ENCODE measurements at places on chromosomes 2 and 18.

DNA sequence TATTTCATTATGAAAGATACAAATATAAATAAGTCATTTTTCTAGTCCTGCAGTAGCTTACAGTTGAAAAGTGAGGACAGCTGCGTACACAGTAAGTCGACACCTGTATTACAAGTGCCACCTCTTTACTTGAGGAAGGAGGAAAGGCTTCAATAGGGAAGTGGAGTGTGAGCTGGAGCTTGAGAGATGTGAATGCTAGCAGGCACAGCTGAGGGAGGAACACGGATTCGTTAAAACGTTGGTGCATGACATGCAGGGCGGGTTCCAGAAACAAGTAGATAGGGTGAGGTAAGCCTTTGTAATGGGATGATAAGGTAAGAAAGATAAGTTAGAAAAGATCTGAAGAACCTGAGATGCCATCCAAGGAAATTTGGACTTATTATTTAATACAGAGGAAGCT lies 98.1 kb upstream of the CSRNP3 start:
- no peak overlapping the region for H3K4me3 ChIP-seq
- H3K27me3 ChIP-seq = no peaks in the 10 kb centered on the region
- DNase-seq = no peak
- H3K36me3 ChIP-seq = no peaks in the 10 kb centered on the region

GRCh38 chr2:3293221-3293620 lies 84.4 kb downstream of the EIPR1 start:
- no peak overlapping the region for H3K4me3 ChIP-seq
- no peaks in the 10 kb centered on the region for H3K36me3 ChIP-seq
- no peak for DNase-seq

- H3K4me3 ChIP-seq = peak overlapping the region; percentile 99
- H3K36me3 ChIP-seq = peaks cover 27% of the 10 kb centered on the region
- peak overlapping the region; percentile 95 for H3K27ac ChIP-seq
- no peaks in the 10 kb centered on the region for H3K27me3 ChIP-seq
Measured at GRCh38 chr2:27133195-27133875, 1.1 kb downstream of the PREB start.

DNA sequence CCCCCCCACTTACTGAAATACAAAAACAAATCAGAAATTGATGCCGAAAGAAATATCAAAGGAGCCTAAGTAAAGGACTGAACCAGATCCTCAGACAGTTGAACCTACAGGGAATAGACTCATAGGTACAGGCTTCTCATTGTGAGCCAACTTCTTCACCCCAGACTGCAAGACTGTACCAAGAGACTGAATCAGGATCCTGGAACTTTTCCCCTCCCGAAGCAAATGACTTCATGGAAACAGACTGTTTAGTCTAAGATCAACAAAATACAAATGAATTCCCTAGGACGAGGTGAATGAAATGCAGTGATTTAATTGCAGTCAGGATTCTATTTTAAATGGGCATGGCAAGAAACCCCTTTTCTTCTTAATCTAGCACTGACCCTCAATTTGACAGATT lies 53.6 kb upstream of the RNF152 start:
- H3K4me1 ChIP-seq = no peaks in the 10 kb centered on the region
- H3K27me3 ChIP-seq = no peaks in the 10 kb centered on the region
- no peak overlapping the region for H3K27ac ChIP-seq
- H3K36me3 ChIP-seq = no peaks in the 10 kb centered on the region
- DNase-seq = no peak

- no peaks in the 10 kb centered on the region for H3K27me3 ChIP-seq
- H3K4me3 ChIP-seq = no peak overlapping the region
- no peaks in the 10 kb centered on the region for H3K4me1 ChIP-seq
- no peak overlapping the region for H3K27ac ChIP-seq
- no peak for DNase-seq
Measured at GRCh38 chr2:152573168-152573567, 144.1 kb downstream of the PRPF40A start.

GRCh38 chr2:123073956-123074355 lies 951.1 kb upstream of the CNTNAP5 start:
- no peak overlapping the region for H3K27ac ChIP-seq
- no peaks in the 10 kb centered on the region for H3K4me1 ChIP-seq
- DNase-seq = no peak
- no peaks in the 10 kb centered on the region for H3K27me3 ChIP-seq

GRCh38 chr2:167258712-167259111 lies 370.4 kb downstream of the XIRP2 start:
- no peaks in the 10 kb centered on the region for H3K4me1 ChIP-seq
- no peaks in the 10 kb centered on the region for H3K27me3 ChIP-seq
- no peak overlapping the region for H3K27ac ChIP-seq
- DNase-seq = no peak

- no peaks in the 10 kb centered on the region for H3K27me3 ChIP-seq
- H3K4me1 ChIP-seq = no peaks in the 10 kb centered on the region
- no peak for DNase-seq
- H3K36me3 ChIP-seq = no peaks in the 10 kb centered on the region
- H3K4me3 ChIP-seq = no peak overlapping the region
Measured at GRCh38 chr18:37447962-37448888, 117.4 kb downstream of the CELF4 start.

GRCh38 chr2:20604951-20605381 lies 45.9 kb downstream of the HS1BP3 start:
- H3K4me3 ChIP-seq = no peak overlapping the region
- H3K4me1 ChIP-seq = no peaks in the 10 kb centered on the region
- no peaks in the 10 kb centered on the region for H3K36me3 ChIP-seq
- no peak for DNase-seq

GRCh38 chr2:122643725-122644329 lies 888.4 kb downstream of the TSN start:
- no peak overlapping the region for H3K27ac ChIP-seq
- DNase-seq = no peak
- H3K4me3 ChIP-seq = no peak overlapping the region
- H3K36me3 ChIP-seq = no peaks in the 10 kb centered on the region

GRCh38 chr2:239827523-239827890 lies 197.6 kb downstream of the NDUFA10 start:
- no peaks in the 10 kb centered on the region for H3K27me3 ChIP-seq
- H3K4me1 ChIP-seq = no peaks in the 10 kb centered on the region
- no peaks in the 10 kb centered on the region for H3K36me3 ChIP-seq
- no peak overlapping the region for H3K4me3 ChIP-seq

DNA sequence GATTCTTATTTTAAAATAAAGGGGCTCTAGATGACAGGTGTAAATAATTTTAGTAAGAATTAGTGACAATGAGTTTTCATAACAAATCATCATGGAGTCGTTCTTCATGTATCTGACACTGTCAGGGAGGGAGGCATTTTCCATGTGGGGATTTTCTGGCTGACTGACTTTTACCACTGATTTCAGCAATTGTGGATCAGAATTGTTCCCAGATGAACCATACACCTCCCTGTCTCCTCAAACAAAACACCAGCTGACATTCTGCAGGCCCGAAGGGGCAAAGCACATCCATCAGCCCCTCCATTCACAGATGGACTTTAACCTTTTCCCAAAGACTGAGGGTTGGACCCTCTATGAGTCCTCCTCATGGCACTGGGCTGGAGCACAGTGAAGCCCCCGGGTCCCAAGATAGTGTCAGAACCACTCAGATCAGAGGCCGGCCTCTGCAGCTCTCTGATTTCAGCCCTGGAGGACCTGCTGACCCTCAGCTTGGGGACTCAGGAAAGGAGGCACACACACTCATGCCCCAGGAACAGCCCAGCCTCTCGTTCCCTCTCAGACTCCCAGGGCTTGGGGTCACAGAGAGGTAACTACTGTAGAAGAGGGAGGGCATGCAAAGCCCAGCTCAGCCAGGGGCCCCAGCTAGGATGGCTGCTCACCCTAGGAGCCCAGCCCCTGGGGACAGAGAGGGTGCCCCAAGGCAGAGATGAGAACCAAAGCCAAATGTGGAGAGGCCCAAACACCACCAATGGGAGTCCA lies 43.2 kb upstream of the LOXHD1 start:
- no peaks in the 10 kb centered on the region for H3K36me3 ChIP-seq
- no peaks in the 10 kb centered on the region for H3K4me1 ChIP-seq
- no peak overlapping the region for H3K4me3 ChIP-seq
- H3K27ac ChIP-seq = no peak overlapping the region
- no peak for DNase-seq

- no peaks in the 10 kb centered on the region for H3K36me3 ChIP-seq
- H3K27me3 ChIP-seq = no peaks in the 10 kb centered on the region
- no peaks in the 10 kb centered on the region for H3K4me1 ChIP-seq
- DNase-seq = no peak
- H3K4me3 ChIP-seq = no peak overlapping the region
Measured at GRCh38 chr2:56128235-56128634, 55.6 kb upstream of the CCDC85A start.

GRCh38 chr2:221571025-221571550 lies 1.0 kb downstream of the EPHA4 start:
- H3K27me3 ChIP-seq = peaks cover 21% of the 10 kb centered on the region
- H3K27ac ChIP-seq = peak overlapping the region; percentile 72
- peak; percentile 8 for DNase-seq
- no peaks in the 10 kb centered on the region for H3K36me3 ChIP-seq

GRCh38 chr2:188582211-188582610 lies 290.5 kb downstream of the GULP1 start:
- no peaks in the 10 kb centered on the region for H3K36me3 ChIP-seq
- H3K4me1 ChIP-seq = no peaks in the 10 kb centered on the region
- H3K27me3 ChIP-seq = no peaks in the 10 kb centered on the region
- no peak for DNase-seq
- H3K27ac ChIP-seq = no peak overlapping the region

GRCh38 chr2:174593574-174594203 lies 3.9 kb downstream of the WIPF1 start:
- H3K36me3 ChIP-seq = peaks cover 10% of the 10 kb centered on the region
- H3K4me1 ChIP-seq = peaks cover 40% of the 10 kb centered on the region

DNA sequence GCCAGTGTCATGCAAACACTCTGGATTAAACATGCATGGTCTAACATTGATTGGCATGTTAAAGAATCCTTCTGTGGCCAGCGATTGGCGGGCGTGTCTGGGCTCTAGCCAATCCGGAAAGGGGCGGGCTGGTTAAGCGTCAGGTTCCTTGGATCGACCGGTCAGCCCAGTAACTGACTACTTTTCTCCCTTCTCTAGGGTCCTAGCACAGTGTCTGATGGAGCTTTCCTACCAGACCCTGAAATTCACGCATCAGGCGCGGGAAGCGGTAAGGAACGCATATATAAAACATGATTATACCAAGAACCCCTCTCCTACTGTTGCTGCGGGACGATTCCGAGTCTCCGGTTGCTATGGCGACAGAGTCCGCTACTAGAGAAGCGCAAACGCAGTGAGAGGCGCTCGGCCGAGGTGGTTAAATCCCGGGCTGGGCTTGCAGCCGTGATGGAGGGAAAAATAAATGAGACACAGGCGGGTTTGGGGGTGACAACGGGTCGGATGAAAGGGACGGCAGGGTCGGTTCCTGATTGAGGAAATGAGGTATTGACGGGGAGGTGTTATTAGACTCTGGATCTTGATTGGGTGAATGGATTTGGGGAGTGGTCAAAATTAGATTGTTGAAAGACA lies 29.4 kb downstream of the KATNAL2 start:
- H3K27ac ChIP-seq = no peak overlapping the region
- peaks cover 8% of the 10 kb centered on the region for H3K4me1 ChIP-seq
- no peaks in the 10 kb centered on the region for H3K36me3 ChIP-seq
- DNase-seq = peak; percentile 9
- H3K27me3 ChIP-seq = no peaks in the 10 kb centered on the region
- H3K4me3 ChIP-seq = peak overlapping the region; percentile 72

DNA sequence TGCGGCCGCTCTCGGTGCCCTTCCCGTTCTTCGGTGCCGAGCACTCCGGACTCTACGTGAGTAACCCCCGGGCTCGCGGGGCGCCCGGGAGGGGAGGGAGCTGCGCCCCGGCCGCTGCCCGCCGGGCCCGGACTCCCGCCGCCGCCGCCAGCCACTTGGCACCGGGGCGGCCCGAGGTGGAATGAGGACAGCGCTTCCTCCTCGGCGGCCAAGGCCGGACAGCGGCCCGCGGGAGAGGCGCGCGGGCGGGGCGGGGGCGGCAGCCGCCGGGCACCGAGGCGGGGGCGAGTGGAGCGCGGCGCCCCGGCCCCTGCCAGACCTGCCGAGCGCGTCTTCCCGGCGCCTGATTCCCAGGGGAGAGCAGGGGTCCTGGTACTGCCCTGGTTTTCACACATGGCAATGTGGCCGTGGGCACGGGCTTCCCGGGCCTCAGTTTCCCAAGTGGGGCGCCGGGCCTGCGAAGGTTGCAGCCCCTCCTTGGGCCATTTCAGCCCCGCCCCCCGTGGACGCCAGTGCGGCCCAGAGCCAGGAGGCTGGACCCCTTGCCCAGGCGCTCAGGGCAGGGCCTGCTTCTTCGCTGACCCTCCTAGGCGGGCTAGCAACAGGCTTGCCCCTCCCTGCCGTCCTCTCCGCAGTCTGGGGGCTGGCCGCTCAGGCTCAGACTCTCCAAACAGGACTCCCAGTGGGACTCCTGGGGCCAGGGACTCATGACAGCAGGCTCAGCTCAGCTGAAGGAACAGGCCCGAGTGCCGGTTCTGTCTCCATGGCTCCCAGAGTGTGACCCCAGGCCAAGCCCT lies 775 bp downstream of the SNED1 start:
- peaks cover 5% of the 10 kb centered on the region for H3K27me3 ChIP-seq
- H3K4me1 ChIP-seq = no peaks in the 10 kb centered on the region
- H3K36me3 ChIP-seq = no peaks in the 10 kb centered on the region
- DNase-seq = no peak

GRCh38 chr18:23935804-23936203 lies 78.8 kb upstream of the TTC39C start:
- H3K27me3 ChIP-seq = no peaks in the 10 kb centered on the region
- no peak overlapping the region for H3K27ac ChIP-seq
- no peak for DNase-seq
- H3K36me3 ChIP-seq = no peaks in the 10 kb centered on the region
- H3K4me1 ChIP-seq = peaks cover 25% of the 10 kb centered on the region
- no peak overlapping the region for H3K4me3 ChIP-seq

DNA sequence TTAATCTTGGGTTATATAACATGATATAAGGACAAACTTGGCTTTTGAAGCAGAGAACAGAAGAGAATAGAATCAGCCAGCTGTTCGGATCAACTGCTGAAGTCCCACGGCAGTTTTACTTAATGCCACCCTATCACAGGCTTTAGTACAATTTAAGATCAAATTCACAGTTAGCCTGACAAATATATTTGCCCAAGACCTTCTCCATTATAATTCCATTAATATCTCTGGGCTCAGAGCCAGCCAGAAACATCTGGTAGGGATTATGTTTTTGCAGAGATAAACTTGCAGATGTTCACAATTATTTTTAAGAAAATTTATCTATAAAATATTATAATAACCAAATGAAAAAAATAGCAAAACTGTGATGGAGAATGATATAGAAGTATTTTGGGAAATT lies 381.4 kb downstream of the RAD51AP2 start:
- no peaks in the 10 kb centered on the region for H3K4me1 ChIP-seq
- H3K4me3 ChIP-seq = no peak overlapping the region
- H3K27ac ChIP-seq = no peak overlapping the region
- H3K27me3 ChIP-seq = no peaks in the 10 kb centered on the region

DNA sequence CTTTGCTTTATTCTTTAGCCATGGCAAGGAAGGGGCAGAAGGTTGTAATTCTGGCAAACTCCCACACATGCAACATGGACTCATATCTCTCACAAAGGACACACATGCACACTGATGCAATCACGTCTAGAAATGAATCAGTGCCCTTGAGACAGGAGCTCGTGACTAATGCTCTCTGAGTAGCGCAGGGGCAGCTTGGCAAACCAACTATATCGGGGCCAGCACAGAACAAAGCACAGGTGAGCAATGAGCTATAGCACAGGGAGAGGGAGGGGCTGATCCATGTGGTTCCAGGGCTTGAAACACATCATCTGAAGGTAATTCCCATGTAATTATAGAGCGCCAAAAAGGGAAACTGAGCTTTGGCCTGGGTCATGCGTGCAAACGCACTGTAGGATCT lies 165.2 kb upstream of the KLF7 start:
- no peak for DNase-seq
- H3K27me3 ChIP-seq = no peaks in the 10 kb centered on the region
- H3K36me3 ChIP-seq = no peaks in the 10 kb centered on the region
- no peaks in the 10 kb centered on the region for H3K4me1 ChIP-seq
- no peak overlapping the region for H3K27ac ChIP-seq

Data from effector memory CD4-positive, alpha-beta T cell (primary cell).